ENCODE measurements at places on chromosomes 1 and 21.

- no peak for DNase-seq
Observed at GRCh38 chr1:101006553-101006952, 19.0 kb downstream of the DPH5 start.

DNA sequence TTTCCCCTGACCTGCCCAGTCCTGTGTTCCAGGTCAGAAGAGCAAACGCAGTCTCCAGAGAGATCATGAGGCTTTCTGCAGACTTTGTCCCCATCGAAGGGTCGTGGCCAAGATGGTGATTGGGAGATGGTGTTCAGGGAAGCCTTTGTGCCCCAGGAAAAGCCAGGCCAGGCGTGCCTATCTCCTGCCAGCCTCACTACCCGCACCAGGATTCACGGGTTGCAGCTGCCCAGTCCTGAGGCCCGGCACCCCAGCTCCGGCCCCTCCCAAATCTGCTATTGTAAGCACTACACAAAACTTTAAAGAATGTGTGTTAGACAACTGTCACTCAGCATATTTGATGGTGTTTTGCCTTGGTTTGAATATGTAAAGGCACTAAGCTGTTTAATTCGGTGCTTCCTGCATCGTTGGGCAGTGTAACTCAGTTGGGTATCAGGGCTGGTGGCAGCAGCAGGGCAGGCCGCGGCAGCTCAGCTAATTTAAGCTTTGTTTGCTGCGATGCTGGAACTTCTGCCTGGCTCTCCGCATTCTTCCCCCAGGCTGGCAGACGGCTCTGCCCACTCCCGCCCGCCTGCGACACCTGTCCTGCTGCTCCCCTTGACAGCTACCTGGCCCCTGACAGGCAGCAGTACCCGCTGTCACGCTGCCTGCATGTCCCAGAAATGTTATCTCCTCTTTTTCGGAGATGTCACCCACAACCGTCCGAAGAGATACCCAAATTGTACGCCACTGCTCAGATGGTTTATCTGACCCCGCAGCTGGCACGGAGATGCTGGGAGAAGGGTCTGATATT is 209.0 kb upstream of the VAMP3 start:
- no peak for DNase-seq

DNA sequence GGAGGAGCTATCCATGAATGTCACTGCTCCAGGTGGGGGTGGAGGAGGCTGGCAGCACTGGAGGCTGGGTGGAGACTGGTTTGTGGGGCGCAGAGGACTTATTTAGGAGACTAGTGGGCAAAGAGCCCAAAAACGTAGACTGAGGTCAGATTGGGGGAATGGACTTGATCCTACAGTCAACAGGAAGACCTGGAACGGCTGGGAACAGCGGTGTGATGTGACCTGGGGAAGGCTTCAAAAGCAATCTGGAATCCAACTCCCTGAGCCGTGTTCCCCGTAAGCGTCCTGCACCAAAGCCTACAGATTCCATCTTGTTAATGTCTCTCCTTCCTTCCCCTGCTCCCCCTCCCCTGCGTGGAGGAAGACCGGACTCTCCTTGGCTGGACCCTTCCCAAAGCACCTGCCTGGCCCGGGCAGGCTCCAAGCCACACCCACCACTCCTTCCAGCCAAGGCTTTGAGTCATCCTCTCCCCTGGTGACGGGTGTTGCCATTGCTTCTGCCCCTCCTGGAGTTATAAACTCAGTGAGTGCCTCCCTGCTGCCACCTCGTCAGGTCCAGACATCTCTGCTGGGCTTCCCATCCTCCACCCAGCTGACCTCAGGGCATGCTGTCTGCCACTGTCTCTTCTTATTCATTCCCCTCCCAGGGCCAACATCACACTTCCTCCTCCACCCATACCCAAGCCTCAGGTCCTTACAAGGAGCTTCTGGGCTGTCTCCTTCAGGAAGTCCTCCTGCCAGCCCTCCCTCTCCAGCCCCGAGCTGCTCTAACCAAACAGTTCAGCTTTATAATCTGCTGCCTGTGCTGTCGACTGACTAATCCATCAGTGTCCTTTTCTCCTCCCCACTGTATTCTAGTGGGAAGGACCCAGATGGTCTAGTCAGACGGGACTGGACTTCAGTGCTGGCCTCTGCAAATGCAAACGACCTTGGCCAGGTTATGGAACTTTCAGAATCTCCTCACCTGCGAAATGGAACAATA is 1.6 kb upstream of the CLSTN1 start:
- DNase-seq = no peak

- DNase-seq = no peak
Observed at GRCh38 chr1:91600431-91601337, 100.0 kb downstream of the CDC7 start.

- DNase-seq = no peak
Observed at GRCh38 chr1:42348498-42348897, 13.5 kb upstream of the FOXJ3 start.

DNA sequence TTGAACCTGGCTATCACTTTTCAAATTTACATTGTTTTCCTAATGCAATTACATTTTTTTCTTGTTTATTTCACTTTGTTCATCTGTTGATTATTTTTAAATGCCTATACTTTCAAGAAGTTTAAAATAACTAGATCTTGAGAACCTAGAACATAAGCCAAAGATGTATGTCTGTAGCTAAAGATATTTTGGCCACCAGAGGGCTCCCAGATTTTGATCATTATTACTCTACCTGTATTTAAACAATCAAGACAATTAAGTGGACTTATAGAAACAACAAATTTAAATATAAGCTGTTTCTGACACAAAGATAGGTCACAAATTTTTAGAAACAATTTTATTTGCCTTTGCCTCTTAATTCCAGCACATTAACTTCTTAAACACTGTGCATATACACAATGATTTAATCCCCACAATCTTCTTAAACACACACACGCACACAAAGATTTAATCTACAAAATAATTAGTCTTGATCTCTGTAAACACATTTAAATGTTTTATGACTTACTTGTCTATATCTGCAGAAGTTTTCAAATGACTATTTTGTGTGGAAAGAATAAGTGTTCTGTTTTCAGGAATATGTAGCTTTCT is 380.0 kb downstream of the DSCAM start:
- DNase-seq = no peak

- DNase-seq = no peak
Observed at GRCh38 chr1:202576816-202577215, 133.4 kb downstream of the SYT2 start.

DNA sequence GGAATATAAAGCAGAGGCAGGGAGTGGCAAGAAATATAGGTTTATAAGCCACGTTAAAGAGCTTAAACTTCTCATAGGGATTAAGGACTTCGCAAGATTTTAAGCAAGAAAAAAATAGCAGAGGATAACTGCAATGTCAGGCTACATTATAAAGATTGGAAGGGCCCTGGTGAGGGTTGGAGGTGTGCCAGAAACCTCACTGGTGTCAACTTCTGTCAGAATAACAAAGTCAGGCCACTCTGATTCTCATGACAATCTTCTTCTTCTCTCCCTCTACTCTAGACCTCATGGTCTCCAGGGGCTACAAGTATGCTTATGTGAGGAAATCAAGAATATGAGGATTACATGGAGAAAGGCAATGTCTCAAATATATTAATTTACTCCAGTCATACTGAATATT is 32.6 kb upstream of the FMO2 start:
- DNase-seq = no peak

GRCh38 chr1:84693005-84693404 is 2.7 kb upstream of the SSX2IP start:
- no peak for DNase-seq

GRCh38 chr1:30089024-30089430 is 634.4 kb downstream of the MATN1 start:
- no peak for DNase-seq

DNA sequence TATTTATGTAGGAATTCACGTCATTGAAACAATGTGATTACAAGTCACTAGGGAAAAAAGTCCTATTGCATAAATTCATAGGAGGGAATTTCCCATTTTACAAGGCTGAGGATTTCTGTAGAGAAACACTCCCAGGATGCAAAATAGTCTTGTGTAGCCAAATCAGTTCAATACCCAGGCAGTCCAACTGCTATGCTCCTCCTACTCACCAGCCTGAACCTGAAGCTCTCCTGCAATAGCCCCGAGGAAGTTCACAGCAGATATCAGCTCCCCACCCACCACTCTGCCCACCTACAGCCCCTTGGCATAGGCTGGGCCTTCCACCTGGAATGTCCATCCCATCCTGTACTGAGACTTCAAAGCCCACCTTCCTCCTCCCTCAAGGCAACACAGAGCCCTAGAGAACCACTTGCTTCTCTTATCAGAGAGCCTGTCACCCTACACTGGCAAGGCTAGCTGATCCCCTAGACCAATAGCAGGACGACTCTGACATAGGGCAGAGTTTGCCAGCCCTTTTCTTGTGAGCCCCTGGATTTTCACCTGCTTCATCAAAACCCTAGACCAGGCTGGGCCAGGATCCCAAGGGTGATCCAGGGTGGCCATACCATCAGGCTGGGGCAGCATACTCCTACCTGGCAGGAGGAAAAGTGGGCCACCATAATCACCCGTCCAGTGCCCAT is 1.5 kb downstream of the LSS start:
- no peak for DNase-seq

DNA sequence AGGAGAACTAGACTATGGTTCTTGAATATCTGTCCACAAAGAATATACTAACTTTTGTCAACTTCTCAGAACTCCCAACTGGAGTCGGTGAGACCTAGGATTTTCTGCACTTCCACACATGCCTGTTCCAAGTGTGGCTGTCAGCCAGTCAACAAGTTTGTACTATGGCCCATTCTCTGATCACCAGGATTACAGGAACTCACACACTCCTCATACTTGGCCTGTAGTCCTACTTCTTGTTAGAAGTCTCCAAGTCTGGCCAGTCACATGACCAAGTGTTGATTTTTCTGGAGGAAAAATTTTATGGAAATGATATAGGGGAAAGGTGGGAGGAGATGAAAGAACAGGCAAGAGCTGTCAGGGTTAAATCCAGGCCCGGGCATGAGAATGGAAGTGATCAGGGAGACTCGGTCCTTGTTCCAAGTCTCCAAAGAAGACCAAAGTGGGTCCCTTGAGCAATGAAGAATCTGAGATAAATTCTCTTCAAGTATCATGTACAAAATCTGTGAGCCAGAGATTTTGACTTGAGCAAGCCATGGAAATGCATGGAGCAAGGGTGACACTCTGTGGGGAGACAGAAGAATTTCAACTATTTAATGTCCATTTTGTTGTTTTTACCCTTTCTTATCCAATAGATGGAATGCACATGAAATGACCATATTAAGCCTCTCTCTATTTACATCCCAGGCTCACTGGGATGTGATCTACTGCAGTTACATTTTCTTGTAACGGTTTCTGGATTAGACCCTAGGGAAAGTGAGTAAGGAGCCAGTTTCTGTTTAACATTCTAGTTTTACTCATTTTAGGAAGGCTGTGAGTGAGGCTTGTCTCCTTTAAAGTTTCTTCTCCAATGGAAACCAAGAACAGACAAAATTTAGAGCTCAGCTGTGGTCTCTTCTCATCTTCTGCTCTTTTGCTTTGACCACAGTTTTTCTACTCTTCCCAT is 320.9 kb downstream of the ASTN1 start:
- DNase-seq = no peak

GRCh38 chr1:38000529-38001455 is 4.5 kb downstream of the FHL3 start:
- no peak for DNase-seq

- DNase-seq = no peak
Observed at GRCh38 chr1:84892705-84893618, at the start of gene LPAR3. TSS of gene LPAR3 (minus strand) at chr1:84893206. CDS start at chr1:84866120, 27,086 bp downstream.

DNA sequence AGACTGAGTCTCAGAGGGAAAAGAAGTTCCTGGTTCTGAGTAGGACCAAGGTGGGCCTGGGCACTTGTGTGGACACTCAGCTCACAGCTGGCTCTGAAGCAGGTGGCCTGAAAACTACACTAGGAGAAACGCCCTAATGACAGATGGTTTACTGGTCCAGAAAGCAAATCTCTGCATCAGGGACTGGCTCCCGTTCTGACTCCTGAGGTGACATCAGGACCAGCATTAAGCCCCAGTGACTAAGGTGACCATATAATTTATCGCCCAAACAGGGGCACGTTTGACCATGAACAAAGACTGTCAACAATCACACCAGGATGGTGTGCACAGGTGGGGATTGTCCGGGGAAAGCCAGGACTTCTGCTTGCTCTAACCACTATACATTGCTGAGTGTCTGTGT is 12.2 kb upstream of the CD34 start:
- DNase-seq = no peak

- DNase-seq = no peak
Observed at GRCh38 chr21:29676395-29676794, 263.4 kb downstream of the GRIK1 start.

DNA sequence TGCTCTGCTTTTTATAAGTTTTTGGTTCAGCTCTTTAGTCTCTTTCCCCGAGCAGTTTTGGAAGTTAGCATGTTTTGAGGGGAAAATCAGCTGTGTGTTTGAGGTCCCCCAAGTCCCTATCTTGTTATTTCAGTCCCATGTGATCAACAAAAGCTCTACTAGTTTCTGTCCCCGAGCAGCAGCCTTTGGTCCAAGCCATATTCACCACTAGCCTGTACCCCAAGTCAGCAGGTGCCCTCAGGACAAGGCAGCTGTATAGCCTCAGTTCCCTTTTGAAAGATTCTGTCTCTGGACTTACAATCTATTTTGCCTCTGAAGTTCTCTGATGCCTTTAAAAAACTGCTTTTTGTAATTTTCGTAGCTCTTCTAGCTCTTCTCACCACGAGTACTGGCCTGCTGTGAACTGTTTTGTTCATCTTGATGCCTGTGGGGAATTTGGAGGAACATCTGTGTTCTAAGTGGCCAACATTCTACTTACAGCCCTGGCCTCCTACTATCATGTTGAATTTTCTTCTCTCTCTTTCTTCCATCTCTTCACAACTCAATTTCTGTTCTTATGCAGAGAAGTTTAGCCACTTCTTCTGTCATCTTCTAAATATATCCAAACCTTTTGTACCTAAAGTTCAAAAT is 16.7 kb downstream of the UAP1 start:
- no peak for DNase-seq

- DNase-seq = no peak
Observed at GRCh38 chr1:32257227-32257508, 6.1 kb downstream of the LCK start.

- no peak for DNase-seq
Observed at GRCh38 chr1:30708361-30708728, 15.0 kb downstream of the MATN1 start.

- DNase-seq = no peak
Observed at GRCh38 chr1:198203434-198203833, 46.6 kb downstream of the NEK7 start.

GRCh38 chr1:115522386-115522785 is 119.4 kb upstream of the VANGL1 start:
- no peak for DNase-seq

DNA sequence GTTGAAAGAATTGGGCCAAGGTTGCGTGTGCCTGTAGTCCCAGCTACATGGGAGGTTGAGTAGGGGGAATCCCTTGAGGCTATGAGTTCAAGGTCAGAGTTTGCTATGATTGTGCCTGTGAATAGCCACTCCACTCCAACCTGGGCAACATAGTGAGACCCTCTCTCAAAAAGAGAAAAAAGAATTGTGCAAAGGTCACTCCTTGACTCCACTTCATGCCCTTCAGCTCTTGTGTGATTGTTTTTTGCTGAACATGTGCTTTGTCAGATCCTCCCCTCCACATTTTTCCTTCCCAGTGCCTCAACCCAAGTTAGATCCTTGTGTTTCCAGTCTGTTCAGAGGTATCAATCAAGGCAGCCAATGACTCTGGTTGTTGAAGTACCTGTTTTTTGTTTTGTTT is 8.5 kb downstream of the TXNIP start:
- no peak for DNase-seq

GRCh38 chr1:239558559-239558958 is 172.2 kb downstream of the CHRM3 start:
- DNase-seq = no peak

All from thoracic aorta (tissue), 2 donors.